ENCODE measurements at places on chromosomes 7 and 10.

GRCh38 chr7:140390466-140391190 lies 7.7 kb downstream of the SLC37A3 start:
- peak; percentile 77 for DNase-seq

DNA sequence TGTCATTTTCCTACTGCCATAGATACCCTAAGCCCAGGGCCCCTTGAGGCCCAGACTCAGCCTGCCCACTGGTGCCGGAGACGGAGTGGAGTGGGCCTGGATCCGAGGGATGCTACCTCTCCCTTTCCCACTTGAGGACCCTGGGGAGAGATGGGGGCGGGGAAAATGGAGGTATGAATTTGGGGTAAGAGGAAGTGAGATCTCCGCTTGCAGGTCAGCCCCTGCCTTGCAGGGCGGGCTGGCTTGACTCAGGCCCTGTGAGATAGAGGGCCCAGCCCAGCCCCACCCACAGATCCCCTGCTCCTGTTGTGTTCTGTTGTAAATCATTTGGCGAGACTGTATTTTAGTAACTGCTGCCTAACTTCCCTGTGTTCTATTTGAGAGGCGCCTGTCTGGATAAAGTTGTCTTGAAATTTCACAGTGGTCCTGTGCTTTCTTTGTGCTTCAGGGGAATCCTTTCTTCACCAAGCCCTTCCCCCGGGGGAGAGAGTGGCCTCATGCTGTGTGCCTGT lies 13.2 kb downstream of the YKT6 start:
- peak; percentile 37 for DNase-seq

DNA sequence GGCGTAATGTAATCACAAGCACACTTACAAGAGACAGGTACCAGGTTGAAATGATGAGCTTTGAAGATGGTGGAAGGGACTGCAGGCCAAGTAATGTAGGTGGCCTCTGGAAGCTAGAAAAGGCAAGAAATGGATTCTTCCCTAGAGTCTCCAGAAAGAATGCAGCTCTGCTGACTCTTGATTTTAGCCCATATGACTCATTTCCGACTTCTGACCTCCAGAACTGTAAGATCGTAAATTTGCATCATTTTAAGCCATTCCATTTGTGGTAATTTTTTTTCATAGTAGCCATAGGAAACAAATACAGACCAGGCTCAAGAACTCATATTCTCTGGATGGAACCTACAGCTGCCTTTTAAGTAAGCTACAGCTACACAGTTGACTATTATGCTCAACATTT lies 315.5 kb downstream of the MAGI2 start:
- no peak for DNase-seq

DNA sequence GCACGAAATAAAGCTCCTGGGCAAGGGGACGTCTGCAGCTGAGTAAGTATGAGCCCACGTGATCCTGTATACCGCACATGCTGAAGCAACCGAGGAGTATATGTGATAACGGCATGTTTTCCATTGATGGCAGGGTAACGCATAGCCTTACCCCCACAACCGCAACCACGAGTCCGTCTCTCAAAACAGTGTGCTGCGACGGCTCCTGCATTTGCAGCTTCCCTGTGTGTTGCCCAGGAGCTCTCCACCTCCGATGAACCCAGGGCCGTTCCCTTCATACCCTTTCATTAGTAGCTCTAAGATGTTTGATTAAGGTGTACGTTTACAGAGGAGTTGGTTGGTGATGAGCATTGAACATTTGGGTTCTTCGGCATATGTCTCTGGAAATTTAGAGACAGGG lies 69.3 kb downstream of the MGMT start:
- DNase-seq = no peak

DNA sequence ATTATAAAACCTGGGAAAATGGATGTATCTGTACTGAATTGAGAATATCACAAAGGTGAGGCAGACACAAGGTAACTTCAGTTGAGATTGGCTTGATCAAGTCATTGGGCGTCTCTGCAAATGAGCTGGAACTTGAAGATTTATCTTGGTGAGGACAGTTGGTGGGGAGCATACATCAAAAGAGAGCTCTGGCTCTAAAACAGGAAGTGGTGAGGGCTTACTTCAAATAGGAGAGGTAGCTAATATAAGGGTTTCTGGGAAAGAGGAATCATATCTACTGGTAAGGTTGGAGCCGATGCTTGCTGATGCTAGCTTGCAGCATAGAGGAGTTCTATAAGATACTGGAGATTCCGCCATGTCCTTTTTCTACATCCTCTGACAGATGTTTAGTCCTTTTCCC lies 39.9 kb upstream of the FGL2 start:
- DNase-seq = no peak

DNA sequence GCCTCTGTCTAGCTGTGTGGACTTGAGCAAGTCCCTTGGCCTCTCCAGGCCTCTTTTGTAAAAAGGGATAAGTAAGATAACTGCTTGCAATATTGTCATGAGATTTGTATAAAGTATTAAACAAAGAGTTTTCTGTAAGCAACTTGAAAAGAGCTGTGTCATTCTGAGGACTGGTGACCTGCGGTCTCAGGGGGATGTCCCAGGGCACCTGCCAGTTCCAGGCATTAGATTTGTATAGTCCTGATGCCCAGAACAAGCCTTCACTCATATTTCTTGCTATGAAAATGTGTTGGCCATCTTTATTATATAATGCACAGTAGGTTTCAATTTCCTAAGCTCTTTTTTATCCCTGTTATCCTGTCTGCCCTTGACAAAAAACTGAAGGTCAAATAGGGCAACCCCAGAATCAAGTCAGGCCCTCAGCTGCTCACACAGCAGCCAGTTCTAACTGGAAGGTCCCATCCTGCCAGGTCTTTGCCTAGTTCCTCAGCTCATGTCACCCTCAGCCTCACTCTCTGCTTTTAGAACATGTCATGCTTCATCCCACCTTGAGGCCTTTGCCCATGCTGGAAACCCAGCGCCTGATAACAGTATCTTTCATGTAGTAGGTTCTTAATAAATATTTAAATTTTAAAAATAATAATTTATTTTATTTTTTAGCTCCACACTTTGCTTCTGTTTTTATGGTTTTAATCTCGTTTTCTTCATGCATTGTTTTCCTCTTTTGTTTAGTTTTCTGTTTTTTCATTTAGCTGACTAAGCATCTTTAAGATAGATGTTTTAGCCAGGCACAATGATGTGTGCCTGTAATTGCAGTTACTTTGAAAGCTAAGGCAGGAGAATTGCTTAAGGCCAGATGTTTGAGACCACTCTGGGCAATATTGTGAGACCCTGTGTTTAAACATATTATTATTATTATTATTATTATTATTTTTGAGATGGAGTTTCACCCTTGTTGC lies 87.5 kb upstream of the ZNF92 start:
- DNase-seq = no peak

DNA sequence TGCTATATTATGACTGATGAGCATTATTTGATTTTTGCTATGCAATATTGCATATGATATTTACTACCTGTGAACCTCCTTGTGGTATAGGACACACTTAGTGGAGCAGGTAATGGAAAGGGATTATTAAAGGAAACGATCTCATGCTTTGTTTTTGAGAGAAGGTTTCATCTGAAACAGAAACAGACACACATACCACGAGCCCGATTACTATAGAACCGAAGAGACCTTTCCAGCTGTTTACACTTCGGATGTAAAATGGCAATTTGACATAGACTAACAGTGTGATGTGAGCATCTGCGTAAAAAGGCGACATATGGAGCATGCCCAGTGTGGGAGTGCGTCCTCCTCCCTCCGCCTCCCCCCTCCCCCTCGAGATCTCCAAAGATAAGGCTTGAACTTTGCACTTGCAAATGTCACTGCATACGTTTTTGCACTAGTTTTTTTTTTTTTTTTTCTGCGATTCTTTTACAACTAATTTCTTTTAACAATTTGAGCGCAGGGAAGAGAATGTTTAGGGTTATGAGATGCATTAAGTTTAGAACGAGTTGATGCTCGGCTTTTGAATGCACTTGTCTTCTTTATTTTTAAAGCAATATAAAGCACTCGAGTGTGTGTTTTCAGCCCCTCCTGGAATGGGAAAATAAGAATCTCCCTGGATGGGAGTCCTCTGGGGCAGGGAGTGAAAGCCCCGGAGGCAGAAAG lies 251.0 kb downstream of the NSUN6 start:
- DNase-seq = no peak

- no peak for DNase-seq
Observed at GRCh38 chr7:101399759-101400158, 37.1 kb downstream of the COL26A1 start.

- no peak for DNase-seq
Observed at GRCh38 chr7:146764458-146764857, 647.9 kb downstream of the CNTNAP2 start.

DNA sequence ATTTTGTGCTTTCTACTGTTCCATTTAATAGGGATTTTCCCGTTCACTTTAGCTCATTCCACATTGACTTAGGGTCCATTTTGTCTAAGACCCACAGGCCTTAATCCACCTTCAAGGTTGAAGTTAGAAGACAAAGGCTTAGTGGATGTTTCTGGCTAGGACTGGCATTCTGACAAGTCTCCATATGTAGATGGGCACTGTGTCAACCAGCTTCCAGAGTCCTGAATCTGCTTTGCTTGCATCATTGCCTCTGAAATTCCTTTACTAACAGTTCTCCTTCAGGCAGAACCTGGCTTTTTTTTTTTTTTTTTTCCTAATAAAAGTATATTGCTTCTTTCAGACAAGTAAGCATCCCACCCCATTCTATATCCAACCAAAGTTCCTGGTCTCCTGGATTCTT lies 69.6 kb upstream of the PDCD4 start:
- DNase-seq = no peak

DNA sequence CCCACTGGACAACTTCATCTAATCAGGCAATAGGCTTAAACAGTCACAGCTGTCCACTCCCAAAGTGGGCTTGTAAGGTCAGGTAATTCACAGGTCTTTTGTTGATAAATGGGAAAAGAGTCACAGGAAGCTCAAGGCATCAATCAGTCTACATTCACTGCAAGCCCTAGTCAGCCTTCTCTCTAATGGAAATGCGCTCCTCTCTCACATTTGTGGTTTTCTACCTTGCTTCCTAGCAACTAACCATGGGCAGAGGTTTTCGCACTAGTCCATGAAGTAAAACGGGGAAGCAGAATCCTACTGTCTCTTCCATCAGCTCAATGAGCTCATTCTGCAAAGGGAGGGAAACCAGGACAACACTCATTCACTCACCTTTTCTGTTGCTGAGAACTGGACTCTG lies 53.5 kb upstream of the APBB1IP start:
- no peak for DNase-seq

DNA sequence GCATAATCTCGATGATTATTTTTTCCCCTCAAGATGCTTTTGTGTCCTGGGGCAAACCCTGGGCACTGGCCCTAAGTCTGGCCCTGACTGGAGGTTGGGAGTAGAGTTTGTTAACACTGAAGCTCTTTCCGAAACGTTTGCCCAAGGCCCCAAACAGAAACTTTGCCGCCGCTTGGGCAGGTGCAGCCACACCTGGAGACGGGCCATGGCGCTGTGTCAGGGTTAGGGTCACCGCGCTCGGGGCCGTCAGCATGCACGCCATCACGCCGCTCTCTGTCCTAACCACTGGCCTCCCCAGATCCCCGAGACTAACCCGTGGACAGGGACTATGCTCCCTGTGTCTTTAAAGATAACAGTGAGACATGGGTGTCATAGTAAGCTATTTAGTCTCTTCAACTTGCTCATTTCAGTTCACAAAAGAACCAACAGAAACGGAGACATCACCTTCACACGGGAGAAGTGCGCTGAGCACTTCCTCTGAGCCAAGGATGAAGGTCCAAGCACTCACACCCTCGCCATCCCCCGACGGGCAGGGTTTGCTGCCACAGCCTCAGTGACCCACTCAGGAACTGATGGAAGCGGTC lies 85.3 kb upstream of the DIP2C start:
- no peak for DNase-seq

DNA sequence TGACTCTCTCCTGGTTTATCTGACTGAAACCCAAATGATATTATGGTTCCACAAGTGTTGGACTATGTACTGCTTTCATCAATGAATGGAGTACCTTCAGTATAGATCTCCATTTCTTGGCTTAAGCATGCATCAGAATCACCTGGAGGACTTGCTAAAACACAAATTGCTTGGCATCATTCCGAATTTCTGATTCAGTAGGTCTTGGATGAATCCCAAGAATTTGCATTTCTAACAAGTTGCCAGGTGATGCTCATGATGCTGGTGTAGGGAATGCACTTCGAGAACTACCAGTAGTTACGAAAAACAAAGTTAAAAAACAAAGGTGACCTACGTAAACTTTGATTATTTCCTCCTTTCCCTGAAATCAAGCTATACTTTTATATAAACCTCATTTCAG lies 119.0 kb upstream of the FEZF1 start:
- no peak for DNase-seq

DNA sequence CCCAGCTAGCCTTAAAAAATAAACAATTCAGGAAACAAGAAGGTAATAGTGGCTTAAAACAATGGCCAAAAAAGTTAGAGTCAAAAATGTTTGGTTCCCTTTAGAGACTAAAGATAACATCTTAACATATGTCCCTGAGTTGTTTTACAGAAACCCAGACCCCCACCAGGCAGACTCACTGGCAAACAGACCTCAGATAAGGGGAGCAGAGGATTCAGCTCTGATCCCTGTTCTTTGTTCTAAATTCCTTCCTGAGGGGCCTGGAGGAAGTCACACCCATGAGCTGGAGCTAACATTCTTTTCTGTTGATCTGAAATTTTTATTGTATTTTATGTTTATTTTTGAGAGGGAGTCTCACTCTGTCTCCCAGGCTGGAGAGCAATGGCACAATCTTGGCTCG lies 247.2 kb downstream of the USP6NL start:
- no peak for DNase-seq

- no peak for DNase-seq
Observed at GRCh38 chr7:133290041-133290440, 37.2 kb downstream of the EXOC4 start.

GRCh38 chr7:108003599-108003935 lies 606 bp upstream of the LAMB1 start:
- no peak for DNase-seq

DNA sequence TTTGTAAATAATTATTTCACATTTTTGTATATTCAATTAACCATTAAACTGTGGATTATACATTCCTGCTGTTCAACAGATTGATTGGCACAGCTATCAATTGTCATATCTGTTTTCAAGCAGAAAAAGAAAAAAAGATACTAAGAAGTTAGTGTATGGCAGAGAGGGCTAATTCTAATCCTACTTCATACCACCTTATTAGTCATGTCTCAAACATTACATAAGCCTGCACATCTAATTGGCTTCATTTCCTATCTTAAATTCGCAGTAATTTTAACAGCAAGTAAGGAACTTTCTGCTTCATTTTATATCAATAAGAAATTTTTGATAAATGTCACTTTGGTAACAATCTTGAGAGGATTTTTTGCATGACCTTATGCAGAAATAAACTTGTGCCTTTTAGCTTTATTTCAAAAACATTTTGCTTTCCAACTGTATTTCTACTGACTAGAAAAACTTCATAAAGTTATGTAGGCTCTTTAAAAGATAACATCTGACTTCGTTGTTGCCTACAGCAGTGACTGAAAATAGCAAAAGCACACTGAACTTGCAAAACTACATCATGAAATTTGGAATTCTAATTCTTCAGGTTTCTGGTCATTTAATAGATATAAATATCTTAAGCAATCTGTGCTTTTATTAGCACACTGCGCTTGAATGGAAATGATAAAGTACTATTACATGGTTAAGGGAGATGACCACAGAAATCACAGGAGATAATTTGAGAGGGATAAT lies 111.5 kb downstream of the SEMA3C start:
- DNase-seq = no peak
